ENCODE measurements at places on chromosomes 3 and 15.

GRCh38 chr3:197269024-197269423, 29.4 kb downstream of the DLG1 start:
- DNase-seq: no peak

GRCh38 chr3:42518800-42519567, 16.5 kb downstream of the VIPR1 start:
- DNase-seq: no peak

- DNase-seq: no peak
Observed at GRCh38 chr15:64249883-64250575, 87.2 kb upstream of the PPIB start.

DNA sequence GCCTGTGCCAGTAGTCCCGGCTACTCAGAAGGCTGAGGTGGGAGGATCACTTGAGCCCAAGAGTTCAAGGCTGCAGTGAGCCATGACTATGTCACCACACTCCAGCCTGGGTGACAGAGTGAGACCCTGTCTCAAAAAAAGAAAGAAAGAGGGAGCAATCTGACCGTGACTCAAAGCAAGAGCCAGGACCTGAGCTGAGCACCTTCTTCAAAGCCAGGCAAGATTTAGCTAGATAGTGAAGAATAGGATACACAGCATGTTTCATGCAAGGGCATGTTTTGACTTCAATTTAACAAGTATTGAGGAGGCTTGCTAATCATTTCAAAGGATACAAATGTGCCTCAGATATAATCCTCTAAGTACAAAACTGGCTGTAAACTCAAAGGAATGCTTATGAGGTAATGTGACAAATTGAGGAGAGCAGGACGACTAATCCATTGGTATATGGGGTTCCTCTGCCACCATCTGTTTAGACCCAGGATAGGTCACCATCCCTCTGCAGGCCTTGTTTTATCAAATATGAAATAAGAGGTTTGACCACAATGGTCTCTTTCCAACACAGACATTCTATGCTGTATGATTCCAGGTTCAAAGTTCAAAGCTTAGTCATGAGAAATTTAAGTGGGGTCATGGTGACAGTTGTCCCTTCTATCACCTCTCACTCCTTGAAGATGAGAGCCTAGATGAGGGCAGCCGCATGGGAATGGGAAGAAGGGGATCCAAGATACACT, 33.2 kb downstream of the RAB27A start:
- no peak for DNase-seq

- no peak for DNase-seq
Observed at GRCh38 chr15:77396692-77397091, 23.2 kb downstream of the PEAK1 start.

GRCh38 chr3:50124800-50125178, 30.3 kb upstream of the SEMA3F start:
- DNase-seq: no peak

- no peak for DNase-seq
Observed at GRCh38 chr3:173913397-173913796, 515.9 kb downstream of the NLGN1 start.

DNA sequence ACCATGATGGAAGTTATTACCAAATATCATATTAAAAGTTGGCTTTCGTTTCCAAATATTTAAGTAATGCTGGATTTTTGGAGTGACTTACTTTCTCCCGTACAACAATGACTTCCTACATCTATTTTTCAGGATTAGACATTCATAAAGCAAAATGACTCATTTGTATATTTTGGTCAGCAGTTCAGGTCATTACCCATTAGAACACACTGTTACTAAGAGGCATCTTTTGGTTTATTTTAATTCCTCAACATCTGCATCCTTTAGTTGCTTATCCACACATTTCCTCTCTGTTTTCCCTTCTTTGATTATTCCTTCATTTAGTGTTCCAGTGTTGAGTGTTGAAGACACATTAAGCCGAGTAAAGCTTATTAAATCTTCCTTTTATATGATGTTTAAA, 348.2 kb downstream of the NAALADL2 start:
- DNase-seq: no peak

DNA sequence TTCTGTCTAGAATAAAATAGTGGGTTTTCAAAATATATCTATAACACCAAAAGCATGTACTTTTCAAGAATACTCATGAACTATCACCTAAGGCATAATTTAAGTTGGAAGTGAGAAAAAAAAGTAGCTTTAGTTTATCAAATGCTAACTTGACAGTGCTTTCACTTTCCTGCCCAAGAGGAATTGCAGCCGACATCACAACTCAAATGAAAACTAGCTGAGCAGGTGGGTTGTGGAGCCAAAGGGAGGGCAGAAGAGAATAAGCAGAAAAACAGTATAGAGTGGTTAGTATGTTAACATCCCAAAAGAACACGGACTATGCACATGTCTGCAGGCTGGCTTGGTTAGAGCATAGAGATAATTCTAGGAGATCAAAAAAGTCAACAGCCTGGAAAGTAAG, 120.9 kb downstream of the NEDD4 start:
- DNase-seq: no peak

DNA sequence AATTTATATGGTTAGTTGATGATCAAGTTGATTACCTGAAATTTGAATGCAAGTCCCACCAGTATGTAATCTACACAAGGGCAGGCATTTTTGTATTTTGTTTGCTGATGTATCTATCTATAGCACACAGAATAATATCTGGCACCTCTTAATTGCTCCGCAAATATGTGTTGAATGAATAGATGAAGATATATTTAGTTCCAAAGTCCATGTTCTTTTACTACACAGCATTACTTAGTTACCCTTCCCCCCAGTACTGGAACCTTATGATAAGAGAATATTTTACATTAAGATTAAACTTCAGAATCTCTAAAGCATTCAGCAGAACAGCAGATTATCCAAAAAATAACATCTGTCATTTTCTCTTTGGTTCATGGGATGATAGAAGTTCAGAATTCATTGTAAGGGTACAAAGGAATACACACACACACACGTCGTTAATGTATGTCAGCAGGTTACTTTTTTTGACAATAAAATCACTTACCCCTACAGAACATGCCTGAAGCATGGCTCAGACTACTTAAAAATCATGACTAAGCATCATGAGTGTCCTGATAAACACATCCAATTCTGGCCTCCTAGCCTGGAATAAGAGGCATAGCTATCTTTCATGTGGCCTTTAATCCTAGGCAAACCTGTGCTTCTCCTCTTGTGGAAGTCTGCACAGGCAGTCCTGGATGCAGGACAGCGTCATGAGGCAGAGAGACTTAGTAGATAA, 148.9 kb upstream of the TBC1D5 start:
- no peak for DNase-seq

DNA sequence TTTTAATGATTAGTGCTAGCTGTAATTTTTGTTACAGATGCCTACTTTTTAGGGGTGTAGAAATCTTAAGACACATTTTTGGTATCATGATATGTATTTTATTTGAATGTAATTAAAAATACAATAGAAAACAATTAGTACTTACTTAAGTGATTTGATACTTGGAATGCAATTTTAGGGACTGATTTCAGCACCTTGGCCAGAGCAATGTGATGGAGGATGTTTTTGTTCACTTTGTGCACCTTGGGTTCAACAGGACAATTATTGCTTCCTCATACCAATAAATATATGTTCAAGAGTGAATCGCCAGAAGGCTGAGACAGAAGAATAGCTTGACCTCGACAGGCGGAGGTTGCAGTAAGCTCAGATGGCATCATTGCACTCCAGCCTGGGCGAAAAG, 22.3 kb downstream of the GMNC start:
- no peak for DNase-seq

Data from progenitor cell of endocrine pancreas (in vitro differentiated cells).